ENCODE measurements at places on chromosomes 4 and X.

DNA sequence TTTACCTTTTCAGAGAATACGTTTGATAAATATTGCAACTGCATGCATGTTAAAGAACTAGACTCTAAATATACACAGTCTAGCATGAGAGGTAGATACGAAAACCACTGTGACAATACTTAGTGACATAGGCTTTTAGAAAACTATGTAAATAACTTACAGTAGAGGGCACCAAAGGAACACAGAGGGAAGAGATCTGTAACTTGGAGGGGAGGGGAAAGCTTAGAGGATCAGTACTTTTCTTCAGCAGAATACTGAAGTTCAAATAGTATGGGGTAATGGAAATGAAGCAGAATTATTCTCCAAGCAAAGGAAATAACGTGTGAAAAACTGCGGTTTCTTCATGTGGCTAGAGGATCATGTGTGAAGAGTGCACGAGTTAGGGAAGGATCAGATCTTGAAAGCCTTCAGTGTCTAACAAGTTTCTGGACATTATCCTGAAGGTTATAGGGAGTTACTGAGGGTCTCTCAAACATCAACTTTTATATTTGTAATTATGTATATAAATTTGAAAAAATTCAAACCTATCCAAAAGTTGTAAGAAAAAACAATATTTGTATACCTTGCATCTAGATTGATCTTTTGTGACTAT lies 264.3 kb downstream of the NPFFR2 start:
- no peaks in the 10 kb centered on the region for H3K4me1 ChIP-seq
- H3K4me3 ChIP-seq: no peak overlapping the region
- H3K27me3 ChIP-seq: no peaks in the 10 kb centered on the region
- H3K27ac ChIP-seq: no peak overlapping the region

DNA sequence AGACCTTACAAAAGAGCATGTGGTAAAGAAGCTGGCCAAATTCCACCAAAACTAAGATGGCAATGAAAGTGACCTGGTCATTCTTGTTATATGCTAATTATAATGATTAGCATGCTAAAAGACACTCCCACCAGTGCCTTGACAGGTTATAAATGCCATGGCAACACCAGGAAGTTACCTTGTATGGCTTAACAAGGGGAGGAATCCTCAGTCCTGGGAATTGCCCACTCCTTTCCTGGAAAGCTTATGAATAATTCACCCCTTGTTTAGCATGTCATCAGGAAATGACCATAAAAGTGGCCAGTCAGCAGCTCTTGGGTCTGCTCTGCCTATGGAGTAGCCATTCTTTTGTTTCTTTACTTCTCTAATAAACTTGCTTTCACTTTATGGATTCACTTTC lies 87.9 kb downstream of the UPRT start:
- no peaks in the 10 kb centered on the region for H3K36me3 ChIP-seq
- no peak overlapping the region for H3K27ac ChIP-seq
- no peak for DNase-seq
- H3K4me3 ChIP-seq: no peak overlapping the region
- no peaks in the 10 kb centered on the region for H3K4me1 ChIP-seq

- H3K4me1 ChIP-seq: no peaks in the 10 kb centered on the region
- H3K36me3 ChIP-seq: no peaks in the 10 kb centered on the region
- H3K27ac ChIP-seq: no peak overlapping the region
- DNase-seq: no peak
Observed at GRCh38 chr4:30462445-30463090, 257.6 kb upstream of the PCDH7 start.

DNA sequence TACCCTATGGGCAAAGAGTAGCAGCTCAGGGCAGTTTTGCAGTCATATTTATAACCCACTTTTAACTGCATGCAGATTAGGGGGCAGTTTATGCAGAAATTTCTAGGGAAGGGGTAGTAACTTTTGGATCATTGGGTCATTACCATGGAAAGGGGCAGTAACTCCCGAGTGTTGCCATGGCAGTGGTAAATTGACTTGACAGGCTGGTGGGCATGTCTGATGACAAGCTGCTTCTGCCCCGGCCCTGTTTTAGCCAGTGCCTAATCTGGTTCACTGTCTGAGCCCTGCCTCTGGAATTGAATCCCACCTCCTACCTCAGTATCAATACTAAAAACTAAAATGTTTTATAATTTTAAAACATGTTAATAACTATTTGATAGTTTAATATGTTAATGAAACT lies 362.1 kb upstream of the ATOH1 start:
- no peaks in the 10 kb centered on the region for H3K27me3 ChIP-seq
- DNase-seq: no peak
- no peak overlapping the region for H3K4me3 ChIP-seq

- H3K4me3 ChIP-seq: no peak overlapping the region
- H3K27me3 ChIP-seq: no peaks in the 10 kb centered on the region
Observed at GRCh38 chr4:148056879-148057278, 325.0 kb downstream of the ARHGAP10 start.

- no peaks in the 10 kb centered on the region for H3K36me3 ChIP-seq
- H3K27ac ChIP-seq: no peak overlapping the region
- no peaks in the 10 kb centered on the region for H3K4me1 ChIP-seq
- DNase-seq: no peak
- no peak overlapping the region for H3K4me3 ChIP-seq
Observed at GRCh38 chr4:95985051-95985450, 145.2 kb downstream of the PDHA2 start.

- no peaks in the 10 kb centered on the region for H3K36me3 ChIP-seq
- H3K27me3 ChIP-seq: peaks cover 16% of the 10 kb centered on the region
- no peak overlapping the region for H3K4me3 ChIP-seq
- H3K4me1 ChIP-seq: no peaks in the 10 kb centered on the region
- DNase-seq: no peak
Observed at GRCh38 chr4:6474053-6474568, 1.7 kb upstream of the PPP2R2C start.
